Fibroblast of skin of left quadriceps (primary cell): ENCODE measurements at places on chromosomes 5 and 9.

GRCh38 chr9:121692606-121693387, 41.4 kb downstream of the DAB2IP start:
- no peak for DNase-seq

GRCh38 chr5:66443462-66444130, 152.6 kb upstream of the MAST4 start:
- no peak for DNase-seq

DNA sequence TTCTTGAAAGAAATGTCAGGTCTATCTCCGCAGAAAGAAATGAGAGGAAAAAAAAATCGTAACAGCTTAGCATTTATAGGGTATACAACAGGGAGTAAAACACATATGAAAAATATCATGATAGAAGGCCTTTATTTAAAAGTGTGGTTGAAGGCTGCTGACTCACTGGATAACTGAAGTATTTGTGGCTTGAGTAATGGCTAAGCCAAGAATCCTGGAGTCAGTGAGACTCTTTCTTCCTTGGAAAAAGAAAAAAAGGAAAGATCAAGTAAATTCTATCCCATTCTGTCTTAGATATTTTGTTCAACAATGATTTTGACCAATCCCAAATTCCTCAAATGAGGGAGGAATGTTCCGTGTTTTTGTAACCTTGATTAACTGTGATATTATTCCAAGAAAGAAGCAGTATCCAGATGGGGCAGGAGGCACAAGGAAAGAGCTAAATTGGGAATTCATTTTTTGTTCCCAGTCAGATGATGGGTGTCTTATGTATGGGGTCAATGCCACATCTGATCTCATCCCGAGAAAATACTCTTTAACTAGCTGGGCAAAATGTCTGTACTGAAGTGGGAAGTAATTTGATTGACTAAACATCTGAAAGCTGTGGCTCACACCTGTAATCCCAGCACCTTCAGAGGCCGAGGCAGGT, 64.3 kb upstream of the MYO10 start:
- peak; percentile 98 for DNase-seq

DNA sequence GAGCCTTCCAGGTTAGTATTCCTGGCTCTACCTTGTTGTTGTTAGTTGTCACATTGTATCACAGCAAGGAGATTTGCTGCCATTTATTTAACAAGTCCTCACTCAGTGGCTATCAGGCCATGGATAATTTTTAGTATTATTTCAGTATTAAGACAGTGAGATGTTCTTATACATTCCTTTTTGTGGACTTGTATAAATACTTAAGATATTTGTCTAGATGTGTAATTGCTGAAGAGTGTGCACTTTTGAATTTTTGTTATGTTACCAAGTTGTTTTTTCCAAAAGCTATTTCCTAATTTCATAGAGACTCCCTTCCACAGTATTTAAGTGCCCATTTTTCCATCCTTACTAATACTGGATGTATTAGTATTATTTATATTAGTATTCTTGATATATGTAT, 22.0 kb downstream of the SLC36A1 start:
- DNase-seq: no peak

GRCh38 chr9:123225995-123226394, 42.4 kb downstream of the STRBP start:
- DNase-seq: no peak
